CD4-positive, alpha-beta T cell treated with Interleukin-4 for 4 hours (primary cell): ENCODE measurements at places on chromosomes 16 and 17.

GRCh38 chr17:40828454-40829044 is 6.1 kb upstream of the KRT10 start:
- no peak for DNase-seq

GRCh38 chr17:77564278-77564920 is 394.1 kb upstream of the TNRC6C start:
- no peak for DNase-seq

GRCh38 chr16:54542805-54543505 is 256.4 kb upstream of the IRX3 start:
- DNase-seq: no peak

- DNase-seq: no peak
Observed at GRCh38 chr17:38693700-38694329, 11.3 kb upstream of the MLLT6 start.

- no peak for DNase-seq
Observed at GRCh38 chr16:55042556-55043432, 112.1 kb downstream of the IRX5 start.

DNA sequence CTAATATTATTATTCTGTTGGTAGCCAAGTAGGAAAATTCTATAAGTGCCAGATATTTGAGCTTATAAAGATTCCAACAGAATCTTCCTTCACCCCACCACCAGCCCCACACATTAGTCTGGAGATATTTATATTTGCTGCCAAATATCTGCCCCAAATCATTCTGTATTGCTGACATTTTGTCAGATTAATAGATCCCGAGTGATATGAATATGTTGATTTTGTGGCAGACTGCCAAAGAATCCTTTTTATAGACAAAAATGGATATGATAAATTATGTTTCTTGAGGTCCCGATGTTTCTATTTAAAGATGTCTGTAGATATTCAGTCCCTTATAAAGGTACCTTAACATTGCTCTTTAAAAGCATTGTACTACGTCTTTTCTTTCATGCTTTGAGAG is 162.2 kb upstream of the KCNJ16 start:
- no peak for DNase-seq

DNA sequence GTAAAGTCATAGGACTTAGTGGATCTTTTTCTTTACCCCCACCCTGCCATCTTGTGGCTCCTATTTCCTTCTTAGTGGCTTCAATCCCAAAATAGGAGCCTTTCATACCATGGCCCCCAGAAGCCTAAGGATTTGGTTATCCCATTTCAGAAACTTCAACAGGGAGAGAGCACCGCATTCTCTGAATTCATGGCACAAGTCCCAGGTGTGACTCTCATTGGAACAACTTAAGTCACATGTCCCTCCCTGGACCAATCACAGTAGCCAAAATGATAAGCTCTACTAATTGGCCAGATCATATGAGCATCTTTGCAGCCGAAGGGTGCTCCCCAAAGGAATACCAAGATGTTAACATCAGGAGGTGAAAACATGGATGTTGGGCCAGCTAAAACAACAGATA is 43.2 kb downstream of the AXIN2 start:
- DNase-seq: no peak
